ENCODE measurements at places on chromosomes 1 and 21.
A peak's percentile ranks its signal among the peaks of the same experiment; 100 is the strongest.

- DNase-seq: no peak
Measured at GRCh38 chr1:28517649-28517999, 11.8 kb downstream of the RCC1 start.

- DNase-seq: no peak
Measured at GRCh38 chr1:243818978-243819377, 31.1 kb downstream of the AKT3 start.

- no peak for DNase-seq
Measured at GRCh38 chr1:80891871-80892270, 908.9 kb upstream of the ADGRL2 start.

DNA sequence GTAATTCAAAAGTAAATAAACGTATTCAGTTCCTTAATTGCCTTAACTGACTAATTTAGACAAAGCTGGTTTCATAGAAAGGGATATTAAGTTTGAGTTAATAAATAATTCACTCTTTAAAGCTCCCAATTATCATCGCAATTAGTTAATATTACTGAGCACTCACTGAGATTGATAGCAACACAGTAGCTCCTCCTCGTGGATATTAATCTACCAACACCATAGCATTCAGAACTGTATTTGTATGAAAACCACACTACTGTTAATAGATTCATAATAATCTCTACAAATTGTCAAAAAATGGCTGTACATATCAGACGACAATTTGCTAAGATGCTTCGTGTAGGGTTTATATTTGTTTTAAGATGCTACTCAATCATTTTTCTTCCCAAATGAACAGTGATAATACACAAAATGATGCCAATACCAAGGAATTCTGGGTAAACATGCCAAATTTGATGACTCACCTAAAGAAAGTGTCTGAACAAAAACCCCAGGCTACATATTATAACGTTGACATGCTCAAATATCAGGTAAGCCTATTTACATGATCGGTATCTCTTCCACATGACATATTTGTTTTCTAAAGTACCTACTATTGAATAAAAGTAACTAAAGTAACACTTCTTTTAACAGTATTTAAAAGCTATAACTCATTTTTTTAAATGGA, 18.8 kb upstream of the DYNLT5 start:
- no peak for DNase-seq

- no peak for DNase-seq
Measured at GRCh38 chr1:246971090-246971721, 36.7 kb downstream of the ZNF695 start.

GRCh38 chr1:175192111-175192629, 406 bp downstream of the KIAA0040 start:
- peak; percentile 5 for DNase-seq

GRCh38 chr1:83055391-83056170, 943.4 kb downstream of the TTLL7 start:
- no peak for DNase-seq

DNA sequence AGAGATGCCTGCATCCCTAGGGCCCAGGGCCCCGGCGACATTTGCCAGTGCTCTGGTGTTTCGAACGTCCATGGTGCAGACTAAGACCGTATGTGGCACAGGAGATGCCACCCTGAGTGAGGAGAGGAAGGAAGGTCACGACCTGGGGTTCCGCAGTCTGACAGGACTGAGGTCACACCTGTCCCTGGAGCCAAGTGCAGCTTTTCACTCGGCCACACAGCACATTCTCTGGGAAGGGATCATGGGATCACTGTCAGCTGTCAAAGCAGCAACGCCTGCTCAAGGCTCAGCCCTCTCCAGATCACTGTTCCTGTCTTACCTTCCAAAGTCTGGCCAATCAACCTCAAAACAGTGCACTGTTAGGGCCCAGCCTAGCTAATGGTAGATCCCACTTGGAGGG, 243.6 kb downstream of the SIPA1L2 start:
- no peak for DNase-seq

DNA sequence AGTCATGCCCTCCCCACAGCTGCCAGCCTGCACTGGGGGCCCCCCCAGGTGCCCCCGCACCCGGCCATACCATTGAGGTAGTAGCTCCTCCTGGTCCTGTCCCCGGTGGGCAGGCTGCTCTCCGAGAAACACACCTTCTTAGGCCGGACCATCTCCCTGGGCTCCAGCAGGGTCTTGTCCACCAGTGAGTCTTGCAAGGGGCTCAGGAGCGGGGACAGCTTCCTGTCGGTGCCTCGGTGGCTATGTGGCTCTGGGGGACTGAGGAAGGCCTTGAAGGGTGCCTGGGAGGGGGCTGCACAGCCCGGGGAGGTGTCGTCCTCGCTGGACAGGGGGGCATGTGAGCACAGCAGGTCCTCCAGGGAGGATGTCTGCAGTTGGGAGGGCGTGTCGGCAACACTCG, 12.9 kb upstream of the FTCD start:
- DNase-seq: no peak

- no peak for DNase-seq
Measured at GRCh38 chr1:67773462-67773861, 59.8 kb downstream of the GNG12 start.

DNA sequence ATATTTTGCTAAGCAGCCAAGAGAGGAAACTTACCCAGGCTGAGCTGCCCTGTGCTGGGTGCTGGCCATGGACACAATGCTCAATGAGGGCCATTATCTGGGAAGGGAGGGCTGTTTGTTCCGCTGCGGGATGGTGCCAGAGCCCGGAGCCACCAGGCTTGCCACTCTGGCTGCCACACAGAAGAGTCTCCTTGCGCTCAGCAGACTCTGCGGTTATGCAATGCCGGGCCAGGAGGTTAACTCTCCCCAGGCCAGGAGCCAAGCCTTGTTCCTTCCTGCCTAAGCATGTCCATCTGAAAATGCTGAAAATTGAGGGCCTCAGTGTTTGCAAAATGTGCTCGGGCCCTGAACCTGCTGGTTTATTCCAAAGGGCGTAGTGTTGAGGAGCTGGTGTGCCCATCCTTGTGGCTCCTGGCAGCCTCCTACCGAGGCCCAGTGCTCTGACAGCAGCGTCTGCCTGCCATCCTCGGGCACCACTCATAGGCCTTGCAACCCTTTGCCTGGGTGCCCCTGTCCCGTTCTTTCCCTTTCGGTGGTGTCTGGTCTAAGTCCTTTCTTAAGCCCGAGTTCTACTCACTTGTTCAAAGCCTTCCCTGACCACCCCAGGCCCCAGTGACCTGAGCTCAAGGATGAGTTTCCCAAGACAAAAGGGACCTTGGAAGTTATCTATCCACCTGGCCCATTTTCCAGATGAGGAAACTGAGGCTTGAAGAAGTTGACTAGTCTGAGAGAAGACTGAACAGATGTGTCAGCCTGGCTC, 133.8 kb upstream of the EDN2 start:
- DNase-seq: no peak

DNA sequence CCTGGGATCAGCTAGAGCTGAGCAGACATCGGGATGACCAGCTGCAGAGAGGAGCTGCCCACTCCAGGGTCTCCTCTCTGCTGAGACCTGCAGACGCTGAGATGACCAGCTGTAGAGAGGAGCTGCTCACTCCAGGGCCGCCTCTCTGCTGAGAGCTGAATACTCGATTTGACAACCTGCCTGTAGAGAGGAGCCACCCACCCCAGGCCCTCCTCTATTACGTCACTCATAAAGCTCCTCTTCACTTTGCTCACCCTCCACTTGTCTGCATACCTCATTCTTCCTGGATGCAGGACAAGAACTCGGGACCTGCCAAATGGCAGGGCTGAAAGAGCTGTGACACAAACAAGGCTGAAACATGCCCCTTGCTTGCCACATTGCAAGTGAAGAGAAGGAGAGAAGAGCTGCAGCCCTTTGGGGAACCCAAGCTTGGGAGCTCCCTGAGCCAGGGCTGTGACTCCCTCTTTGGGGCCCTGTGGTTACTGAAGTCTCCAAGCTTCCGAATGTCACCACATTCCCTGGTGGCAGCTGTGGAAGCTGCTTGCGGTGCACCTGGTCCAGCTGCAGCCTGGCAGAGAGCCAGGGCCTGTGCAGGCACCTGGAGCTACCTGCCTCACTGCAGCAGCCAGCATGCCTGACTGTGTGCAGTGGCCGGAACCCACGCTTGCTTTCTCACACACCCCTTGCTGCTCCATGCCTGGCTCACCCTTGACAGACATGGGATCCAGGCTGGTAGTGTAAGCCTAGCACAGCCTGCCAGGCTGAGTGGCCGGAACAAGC, 59.6 kb downstream of the CC2D1B start:
- no peak for DNase-seq

- DNase-seq: peak; percentile 51
Measured at GRCh38 chr1:36203554-36204346, 20.5 kb upstream of the THRAP3 start.

DNA sequence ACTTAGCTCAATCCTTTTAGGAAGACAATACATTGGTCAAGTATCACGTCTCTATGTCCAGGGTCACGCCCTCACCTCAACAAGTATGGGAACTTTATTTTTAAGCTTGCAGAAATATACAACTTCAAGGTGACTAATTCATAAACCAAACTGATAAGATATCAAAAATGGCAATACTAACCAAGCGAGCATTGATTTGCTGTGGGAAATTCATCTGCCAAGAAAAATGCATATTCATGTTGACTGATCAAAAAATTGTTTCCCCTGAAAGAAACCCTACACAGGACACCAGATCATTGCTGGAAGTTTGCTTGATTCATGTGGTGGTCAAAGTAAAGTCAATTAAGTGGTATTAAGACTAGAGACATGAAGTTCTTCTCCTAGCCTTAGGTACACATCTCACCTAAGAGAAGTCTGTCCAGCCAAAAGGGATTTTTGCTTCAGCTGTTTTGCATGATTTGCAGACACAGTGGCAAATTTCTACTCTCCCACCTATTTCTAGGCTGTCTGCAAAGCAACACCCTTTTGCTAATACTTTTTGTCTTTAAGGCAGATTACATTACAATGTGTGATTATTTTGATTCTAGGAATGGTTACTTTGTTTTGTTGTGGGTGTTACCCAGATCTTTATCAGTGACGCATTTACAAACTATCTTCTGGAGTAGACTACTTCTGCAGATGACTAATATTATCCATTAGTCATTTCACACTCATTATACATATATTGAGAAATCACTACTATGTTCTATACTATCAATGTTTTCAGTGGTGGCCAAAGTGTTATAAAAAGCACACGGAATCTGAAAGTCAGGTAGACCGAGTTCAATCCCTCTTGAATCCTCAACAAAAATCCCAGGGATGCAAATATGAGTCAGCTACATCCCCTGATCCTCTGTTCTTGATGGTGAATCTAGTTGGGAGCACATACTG, 12.4 kb downstream of the SAMSN1 start:
- no peak for DNase-seq

GRCh38 chr1:18719786-18720451, 89.3 kb downstream of the PAX7 start:
- no peak for DNase-seq

DNA sequence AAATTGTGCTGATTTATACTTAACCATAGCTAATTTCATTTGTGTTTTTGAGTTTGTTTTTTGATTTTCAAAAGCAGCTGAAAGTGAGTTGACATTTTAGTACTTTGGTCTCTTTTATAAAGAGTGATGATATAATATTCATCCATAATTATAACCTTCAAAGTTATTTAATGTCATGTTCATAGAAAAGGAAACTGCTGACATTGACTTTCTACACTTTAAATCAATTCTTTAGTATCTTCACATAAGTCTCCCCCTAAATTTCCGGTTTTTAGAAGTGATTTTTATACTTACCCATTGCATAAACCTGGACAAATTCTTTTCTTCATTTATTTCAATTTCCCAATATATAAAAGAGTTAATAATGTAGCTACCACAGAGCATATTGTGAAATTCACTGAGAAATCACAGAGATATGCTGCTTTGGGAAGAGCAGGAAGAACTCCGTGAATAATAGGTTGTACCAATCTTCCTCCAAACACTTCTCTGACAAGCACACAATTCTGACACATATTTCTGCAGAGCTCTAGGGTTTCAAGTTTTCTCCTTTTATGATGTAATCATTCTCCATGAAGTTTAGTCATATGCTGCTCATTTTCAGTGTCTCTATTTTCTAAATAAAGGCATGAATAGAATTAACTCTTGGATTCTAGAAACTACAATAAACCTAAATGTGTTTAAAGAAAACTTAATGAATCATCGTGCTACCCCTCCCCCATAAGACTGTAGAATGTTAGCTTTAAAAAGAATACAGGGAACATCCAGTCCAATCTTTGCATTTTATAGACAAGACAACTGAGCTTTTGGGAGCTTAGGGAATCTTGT, 25.6 kb upstream of the CDC42BPA start:
- no peak for DNase-seq

DNA sequence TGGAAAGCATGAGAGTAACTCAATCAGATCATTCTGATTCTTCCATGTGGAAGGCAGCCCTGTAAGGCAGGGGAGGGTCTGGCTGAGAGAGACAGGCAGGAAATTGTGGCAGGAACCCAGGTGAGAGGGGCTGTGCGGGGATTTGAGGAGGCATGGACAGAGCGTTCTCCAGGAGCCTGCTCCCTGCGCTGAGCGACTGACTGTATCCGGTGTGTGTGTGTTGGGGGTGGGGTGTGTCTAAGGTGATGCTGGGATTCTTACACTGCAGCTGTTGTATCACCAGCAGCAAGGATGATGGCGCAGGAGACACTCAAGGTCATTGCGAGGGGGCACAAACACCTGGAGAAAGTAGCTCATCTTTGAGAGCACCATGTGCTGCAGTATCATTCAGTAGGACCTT, 128.5 kb downstream of the RHOU start:
- DNase-seq: no peak

- DNase-seq: peak; percentile 15
Measured at GRCh38 chr1:205348554-205349487, 7.9 kb downstream of the KLHDC8A start.

GRCh38 chr1:202498542-202498941, 150.0 kb downstream of the PPP1R12B start:
- no peak for DNase-seq

DNA sequence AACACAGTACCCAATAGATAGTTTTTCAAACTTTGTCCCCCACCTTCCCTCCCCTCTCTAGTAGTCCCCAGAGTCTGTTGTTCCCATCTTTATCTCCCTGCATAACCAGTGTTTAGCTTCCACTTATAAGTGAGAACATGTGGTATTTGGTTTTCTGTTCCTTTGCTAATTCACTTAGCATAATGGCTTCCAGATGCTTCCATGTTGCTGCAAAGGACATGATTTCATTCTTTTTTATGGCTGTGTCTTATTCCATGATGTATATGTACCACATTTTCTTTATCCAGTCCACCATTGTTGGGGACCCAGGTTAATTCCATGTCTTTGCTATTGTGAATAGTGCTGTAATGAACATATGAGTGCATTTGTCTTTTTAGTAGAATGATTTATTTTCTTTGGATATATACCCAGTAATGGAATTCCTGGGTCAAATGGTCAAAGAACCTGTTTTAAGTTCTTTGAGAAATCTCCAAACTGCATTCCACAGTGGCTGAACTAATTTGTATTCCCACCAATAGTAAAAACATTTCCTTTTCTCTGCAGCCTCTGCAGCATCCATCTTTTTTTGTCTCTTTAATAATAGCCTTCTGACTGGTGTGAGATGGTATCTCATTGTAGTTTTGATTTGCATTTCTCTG, 126.0 kb downstream of the AK5 start:
- no peak for DNase-seq

- DNase-seq: no peak
Measured at GRCh38 chr1:96559181-96559580, 162.4 kb upstream of the PTBP2 start.
